CD4-positive, alpha-beta memory T cell (primary cell): ENCODE measurements at places on chromosomes 5 and 9. TPM values are rescaled to one million over a fixed set of nuclear protein-coding genes. Genes with fewer than 3 reads are reported as not detected.

DNA sequence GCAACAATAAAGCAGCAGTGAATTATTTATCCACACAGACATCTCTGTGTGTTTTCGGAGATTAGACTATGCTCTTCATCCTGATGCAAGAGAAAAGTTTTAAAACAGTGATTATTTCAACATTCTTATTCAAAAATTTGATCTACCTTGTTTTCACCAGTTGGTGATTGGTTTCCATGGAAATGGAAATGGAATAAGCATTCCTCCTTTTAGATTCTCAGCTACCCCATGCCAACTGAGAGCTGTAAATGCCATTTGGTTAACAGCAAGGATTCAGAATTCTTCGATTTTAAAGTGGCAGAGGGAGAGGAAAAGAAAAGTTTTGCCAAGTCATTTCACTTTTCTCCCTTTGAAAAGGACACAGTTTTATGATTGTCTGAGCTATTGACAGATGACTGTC lies 154.7 kb downstream of the PCSK5 start:
- H3K27me3 ChIP-seq = no peaks in the 10 kb centered on the region
- DNase-seq = no peak
- no peak overlapping the region for H3K4me3 ChIP-seq
- no peak overlapping the region for H3K27ac ChIP-seq
- no peaks in the 10 kb centered on the region for H3K36me3 ChIP-seq

DNA sequence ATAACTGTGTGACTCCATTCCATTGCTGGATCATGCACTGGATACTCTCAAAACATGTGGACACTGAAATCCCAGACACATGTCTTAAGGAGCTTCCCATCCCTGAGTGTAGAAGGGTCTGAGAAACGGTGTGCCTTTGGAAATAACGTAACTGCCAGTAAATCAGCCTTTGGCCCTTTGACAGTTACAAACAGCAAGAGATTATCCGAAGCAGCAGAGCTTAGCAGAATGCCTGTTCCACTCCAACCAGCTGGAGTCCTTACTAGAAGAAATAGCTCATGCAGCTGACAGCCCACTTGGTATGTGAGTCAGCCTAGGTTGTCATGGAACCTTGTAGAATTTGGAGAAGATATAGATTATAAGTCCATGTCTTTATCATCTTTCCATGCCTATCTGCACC lies 7.0 kb downstream of the TMEM252 start:
- no peaks in the 10 kb centered on the region for H3K36me3 ChIP-seq
- H3K4me3 ChIP-seq = no peak overlapping the region
- no peaks in the 10 kb centered on the region for H3K4me1 ChIP-seq
- DNase-seq = no peak

ADAMTSL1 gene
- not detected for polyA plus RNA-seq

UGCG gene
- 14.7 TPM for polyA plus RNA-seq
